ENCODE measurements at places on chromosomes 3 and 15.

DNA sequence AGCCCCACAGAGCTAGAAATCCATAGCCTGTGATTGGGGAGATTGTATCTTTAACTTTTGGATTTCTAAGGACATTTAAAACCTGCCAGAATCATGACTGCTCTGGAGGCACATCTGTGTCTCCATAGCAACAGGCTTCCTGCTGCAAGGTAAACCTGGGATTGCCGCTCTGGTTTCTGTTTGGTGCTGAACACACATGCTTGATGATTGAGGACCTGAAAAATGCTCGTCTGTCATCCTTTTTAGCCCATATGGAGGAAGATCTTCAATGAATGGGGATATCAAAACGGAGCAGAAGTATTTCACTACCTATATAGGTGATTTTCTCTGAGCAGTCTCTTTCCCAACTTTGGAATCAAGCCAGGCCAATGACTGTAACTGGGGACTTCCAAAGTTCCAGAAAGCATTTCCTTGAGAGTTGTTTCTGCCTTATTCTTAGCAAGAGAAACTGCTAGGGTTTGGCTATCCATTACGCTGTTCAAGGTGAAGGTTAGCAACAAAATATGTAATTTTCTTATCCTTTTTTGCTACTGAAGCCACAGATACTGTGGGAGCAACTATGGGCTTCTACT lies 96.5 kb upstream of the TNIK start:
- peak; percentile 29 for DNase-seq

DNA sequence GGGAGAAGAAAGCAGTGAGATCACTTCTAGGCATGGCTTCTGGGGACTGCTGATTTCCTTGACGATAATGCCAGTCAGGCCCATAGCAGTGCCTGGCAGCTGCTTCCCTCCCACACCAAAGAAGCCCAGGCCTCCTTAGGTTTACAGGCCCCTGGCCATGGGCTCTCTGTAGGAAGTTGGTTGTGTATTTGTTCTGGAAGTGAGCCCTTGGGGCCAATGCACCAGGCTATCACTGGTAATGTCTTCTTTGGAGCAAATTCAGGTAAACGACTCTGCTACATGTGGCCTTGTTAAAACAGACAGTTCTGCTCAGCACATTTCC lies 89.3 kb downstream of the CCNL1 start:
- no peak for DNase-seq

DNA sequence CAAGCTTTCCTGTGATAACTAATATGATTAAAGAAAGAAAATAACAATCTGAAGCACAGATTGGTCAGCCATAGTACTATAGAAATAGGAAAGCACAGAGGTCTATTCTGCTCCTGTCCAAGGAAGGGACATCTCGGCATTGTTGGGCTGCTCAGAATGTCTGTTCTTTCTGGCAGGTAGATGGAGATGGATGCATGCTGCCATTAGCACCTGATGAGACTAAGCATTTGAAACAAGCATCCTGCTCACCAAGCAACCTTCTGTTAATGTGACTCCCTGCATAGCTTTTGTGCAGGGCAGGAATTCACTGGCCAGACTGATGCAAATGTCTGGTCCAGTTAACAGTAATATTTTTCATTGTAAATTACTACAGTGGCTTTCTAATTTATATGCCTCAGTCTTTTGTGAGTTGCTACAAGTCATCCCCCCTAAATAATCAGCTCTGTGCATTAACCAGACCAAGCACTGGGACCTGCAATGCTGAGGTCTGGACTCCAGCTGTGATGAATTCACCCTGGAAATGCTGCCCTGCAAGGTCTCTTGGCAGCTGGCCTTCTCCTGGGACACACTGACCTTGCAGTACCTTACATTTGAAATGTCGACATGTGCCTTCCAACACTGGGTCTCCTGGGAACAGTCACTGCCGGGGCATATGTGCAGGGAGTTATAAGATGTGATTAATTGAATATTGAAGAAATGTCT lies 1123.7 kb downstream of the IGSF11 start:
- DNase-seq: peak; percentile 41

GRCh38 chr3:151580591-151580990 lies 119.7 kb upstream of the IGSF10 start:
- no peak for DNase-seq

GRCh38 chr15:50880206-50880605 lies 28.3 kb upstream of the AP4E1 start:
- DNase-seq: no peak

GRCh38 chr15:34709866-34710265 lies 44.9 kb downstream of the GJD2 start:
- no peak for DNase-seq

DNA sequence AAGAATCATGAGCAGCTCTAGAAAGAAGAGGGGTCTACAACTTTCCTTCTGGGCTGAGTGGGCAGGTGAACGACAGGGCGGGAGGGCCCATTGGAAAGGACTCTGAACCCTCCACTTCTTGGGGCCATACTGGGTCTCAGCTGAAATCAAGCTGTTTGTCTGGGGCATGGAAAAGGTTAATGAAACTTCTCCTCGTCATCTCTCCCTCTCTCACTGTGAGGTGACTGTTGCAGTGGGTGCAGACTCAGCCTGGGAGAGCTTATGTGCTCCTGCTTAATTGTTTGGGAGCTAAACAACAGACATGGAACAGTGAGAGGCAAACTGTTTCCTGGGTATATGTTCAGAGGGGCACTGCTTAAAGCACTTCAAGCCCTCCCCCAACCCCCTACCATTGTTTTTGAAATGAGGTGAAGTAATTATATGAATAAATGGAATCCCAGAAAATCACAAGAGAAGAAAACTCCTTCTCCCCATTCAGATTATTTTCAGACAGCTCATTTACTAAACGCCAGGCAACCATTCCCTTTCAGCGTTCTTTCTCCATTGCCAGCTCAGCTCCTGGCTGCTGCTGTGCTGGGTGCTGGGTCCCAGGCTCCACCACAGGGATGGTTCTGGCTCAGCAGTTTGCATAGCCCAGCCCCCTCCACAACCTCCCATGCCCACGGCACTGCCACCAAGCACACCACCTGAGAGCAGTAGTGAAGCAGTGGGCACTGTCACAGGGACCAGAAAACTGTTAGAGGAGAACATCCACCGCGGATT lies 444.9 kb upstream of the TBL1XR1 start:
- DNase-seq: no peak

GRCh38 chr3:185781759-185782158 lies 43.1 kb downstream of the IGF2BP2 start:
- no peak for DNase-seq

DNA sequence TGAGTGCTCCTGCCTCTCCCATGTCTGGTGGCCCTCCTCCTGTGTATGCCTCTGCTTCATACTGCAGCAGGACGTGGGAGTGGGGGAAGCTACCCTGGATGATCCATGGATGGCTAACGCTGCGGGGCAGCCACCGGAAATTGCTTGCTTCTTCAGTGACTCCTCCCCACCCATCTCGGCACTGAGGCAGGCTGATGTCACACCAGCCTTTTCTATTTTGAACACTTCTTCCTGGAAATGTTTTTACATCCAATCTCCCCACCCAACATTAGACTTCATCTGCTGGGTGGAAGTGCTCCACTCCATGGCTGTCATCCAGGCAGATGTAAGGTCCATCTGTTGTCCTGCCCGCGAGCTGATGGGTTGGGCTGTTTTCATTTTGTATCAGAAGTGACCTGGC lies 58.9 kb upstream of the MUC13 start:
- no peak for DNase-seq

GRCh38 chr3:57956119-57956832 lies 51.9 kb upstream of the FLNB start:
- DNase-seq: no peak

DNA sequence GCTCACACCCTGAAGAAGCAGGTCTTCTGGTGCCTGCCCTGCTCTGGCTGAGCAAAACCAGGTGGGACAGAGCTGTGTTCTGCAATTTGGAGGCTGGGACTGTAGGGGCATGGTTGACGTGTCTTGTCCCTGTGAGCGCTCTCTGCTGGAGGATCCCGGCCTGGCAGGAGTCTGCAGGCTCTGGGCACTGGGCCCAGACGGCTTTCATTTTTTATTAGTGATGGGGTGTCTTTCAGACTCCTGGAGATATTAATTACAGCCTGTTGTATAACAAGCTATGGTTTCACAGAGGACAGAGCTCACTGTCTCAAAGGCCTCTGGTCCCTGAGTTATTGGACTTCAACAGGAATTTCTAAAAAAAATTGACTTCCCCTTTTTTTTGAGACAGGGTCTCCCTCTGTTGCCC lies 29.5 kb upstream of the ZNF710 start:
- peak; percentile 70 for DNase-seq

DNA sequence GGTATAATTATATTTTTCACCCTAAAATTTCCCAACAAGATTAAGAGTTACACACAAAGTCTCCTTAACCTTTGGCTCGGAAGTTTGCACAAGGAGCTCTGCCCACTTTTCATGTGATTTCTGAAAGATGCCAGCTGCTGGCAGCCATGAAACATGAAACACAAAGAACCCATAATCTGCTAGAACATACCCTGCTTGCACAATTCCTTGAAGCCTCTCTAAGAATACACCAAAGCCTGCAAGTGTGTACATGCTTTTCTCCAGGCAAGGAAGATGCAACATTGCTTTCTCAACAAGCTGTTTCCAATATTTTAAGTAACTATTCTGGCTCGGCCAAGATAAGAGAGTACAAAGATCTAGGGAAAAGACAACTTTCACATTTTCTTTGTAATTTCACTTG lies 182.0 kb upstream of the WNT5A start:
- no peak for DNase-seq

- no peak for DNase-seq
These were observed 29.6 kb upstream of the CRTC3 start for GRCh38 chr15:90500171-90500570.

- no peak for DNase-seq
These were observed 61.0 kb downstream of the ATP8B4 start for GRCh38 chr15:50057905-50058639.

DNA sequence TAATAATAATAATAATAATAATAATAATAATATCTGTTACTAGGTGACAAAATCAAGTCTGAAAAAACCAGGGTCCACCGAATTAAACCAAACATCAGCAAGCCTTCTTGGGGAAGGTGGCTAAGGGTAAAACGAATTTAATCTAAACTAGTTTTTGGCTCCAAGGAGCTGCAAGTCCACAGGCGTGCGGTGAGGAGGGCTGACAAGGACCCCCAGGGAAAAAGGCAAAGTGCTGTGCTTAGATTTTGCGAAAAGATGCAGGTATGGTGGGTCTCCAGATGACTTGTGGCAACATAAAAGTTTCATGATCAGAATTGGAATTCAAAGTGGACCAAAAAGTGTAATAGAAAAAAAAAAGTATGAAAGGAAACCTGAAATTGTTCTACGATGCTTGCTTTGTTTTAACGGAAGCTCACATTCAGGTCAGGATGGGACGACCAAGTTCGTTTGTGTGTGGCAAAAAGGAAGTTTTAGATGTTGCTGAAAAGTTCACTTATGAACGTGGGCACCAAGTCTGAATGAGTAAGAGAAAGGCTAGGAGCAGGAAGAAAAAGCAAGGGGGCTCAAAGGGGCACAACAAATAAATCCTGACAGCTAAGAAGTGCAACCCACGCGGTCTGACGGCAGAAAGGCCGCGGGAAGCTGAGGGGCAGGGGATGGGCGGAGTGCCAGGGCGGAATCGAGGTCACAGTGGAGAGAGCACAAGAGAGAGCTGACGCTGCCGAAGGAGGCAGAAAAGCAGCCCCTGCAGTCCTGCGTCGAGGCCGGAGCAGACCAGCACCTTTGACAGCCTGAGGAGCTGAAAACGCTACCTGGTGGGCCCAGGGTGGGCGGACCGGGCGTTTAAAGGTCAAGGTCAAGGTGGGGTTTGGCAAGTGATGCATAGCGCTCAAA lies 1.1 kb downstream of the WDR82 start:
- peak; percentile 85 for DNase-seq

DNA sequence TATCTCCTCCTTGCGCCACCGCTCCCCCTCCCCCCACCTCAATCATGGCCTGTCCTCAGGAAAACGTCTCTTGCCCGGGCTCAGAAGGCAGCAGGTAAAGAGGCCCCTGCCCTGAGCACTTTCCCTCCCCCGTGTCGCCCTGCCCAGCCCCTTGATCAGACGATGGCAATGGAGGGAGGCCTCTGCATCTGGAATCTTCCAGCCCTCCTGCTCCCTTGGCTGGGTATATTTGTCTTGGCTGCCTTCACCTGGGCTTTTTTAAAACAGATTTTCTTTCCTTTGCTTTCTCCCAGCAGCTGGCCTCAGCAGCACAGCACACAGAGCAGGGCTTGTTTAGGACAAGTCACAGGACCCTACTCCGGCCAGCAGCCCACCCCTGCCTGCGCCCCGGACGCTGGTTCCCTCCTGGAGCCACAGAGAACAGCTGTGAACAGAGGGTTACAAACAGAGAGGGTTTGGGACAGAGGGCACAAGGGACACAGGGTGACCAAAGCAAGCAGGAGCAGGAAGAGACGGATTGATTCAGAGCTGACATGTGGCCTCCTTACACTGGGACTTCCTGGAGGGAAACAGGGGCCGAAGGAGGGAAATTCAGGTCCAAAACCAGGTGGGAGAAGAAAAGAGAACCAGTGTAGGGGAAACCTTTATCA lies 78.7 kb downstream of the ISG20 start:
- DNase-seq: no peak

DNA sequence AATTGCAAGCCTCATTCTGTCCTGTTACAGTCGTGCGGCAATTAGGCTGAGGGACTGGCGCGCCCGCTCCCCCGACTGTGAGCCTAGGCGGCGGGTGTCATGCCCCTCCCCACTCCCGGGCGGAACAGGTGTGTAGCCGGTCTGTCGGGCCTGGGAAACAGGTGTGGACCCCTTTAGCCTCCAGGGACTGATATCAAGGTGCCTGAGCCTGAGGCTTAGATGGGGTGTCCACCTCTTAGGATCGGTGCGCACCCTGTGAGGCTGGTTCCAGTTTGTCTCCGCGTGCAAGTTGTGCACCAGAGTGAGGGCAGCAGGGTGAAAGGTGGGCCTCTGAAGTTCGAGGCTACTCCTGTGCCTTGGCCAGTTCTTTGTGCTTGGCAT lies 686 bp downstream of the VPS8 start:
- DNase-seq: no peak

- DNase-seq: no peak
These were observed 11.0 kb upstream of the GATM start for GRCh38 chr15:45389351-45389750.

GRCh38 chr3:129688271-129688895 lies 81.9 kb upstream of the PLXND1 start:
- peak; percentile 82 for DNase-seq

- no peak for DNase-seq
These were observed 44.5 kb downstream of the ADCY5 start for GRCh38 chr3:123404391-123404790.

DNA sequence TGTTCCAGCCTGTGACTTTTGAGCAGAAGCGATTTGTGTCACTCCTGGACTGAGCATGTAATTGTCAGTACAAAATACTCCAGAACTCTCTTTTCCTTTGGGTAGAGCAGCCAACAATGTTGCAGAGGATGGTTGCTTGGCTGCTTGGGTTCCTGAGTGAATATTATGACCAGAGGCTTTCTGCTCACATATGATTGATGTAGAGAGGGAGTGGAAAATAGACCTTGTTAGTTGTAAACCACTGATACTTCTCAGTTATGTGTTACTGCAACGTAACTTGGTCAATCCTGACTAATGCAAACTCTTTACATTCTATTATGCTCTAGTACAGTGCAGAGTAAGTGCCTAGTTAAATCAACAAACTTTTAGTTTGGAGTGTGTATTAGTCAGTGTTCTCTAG lies 322.6 kb upstream of the KCNH8 start:
- no peak for DNase-seq
